ENCODE measurements at places on chromosomes 6 and 20.

GRCh38 chr6:35062676-35063574 lies 78.2 kb downstream of the TCP11 start:
- DNase-seq, result no peak

DNA sequence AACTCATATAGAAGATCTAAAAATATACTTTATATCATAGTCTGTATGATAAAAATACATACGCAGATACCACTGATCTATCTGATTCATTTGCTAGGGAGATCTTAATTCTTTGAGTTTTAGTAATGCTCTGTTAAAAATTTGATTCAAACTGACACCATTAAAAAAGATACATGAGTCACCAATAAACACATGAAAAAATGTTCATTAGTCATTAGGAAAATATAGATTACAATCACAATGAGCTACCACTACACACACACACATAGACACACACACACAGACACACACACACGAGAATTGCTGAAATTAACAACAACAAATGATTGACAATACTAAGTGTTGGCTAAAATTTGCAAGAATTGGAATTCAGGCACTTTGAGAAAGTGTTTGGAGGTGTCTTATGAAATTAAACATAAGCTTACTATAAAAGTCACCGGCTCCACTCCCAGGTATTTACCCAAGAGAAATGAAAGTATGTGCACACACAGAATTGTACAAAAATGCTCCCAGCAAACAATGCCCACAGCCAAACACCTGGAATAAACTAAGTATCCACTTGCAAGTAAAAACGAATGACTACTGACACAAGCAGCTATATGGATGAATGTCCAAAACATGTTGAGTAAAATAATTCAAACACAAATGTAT lies 117.7 kb upstream of the GGTLC1 start:
- DNase-seq, result no peak

- no peak for DNase-seq
Measured at GRCh38 chr6:87698547-87699006, 3.5 kb downstream of the AKIRIN2 start.

DNA sequence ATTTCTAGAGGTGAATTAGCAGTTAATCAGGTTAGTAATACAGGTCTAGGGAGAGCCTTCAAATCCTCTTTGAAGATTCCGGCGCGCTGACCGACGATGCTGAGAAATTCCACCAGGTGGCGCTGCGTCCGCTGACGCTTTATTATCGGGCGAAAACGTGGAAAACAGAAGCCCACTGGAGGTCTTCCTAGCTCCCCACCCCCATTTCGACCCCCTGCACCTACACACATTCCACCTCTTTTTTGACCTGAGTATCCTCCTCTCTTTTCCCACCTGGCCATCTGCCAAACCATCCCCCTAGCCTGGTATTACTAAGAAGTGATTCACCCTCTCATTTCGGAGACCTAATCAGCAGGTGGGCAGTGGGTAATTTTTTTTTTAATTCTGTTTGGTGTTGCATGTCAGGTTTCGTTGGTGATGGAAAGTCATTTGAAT lies 65.4 kb upstream of the RIN2 start:
- peak; percentile 20 for DNase-seq

- no peak for DNase-seq
Measured at GRCh38 chr20:8423482-8423881, 291.4 kb downstream of the PLCB1 start.

GRCh38 chr20:11217326-11218172 lies 543.8 kb upstream of the JAG1 start:
- no peak for DNase-seq

DNA sequence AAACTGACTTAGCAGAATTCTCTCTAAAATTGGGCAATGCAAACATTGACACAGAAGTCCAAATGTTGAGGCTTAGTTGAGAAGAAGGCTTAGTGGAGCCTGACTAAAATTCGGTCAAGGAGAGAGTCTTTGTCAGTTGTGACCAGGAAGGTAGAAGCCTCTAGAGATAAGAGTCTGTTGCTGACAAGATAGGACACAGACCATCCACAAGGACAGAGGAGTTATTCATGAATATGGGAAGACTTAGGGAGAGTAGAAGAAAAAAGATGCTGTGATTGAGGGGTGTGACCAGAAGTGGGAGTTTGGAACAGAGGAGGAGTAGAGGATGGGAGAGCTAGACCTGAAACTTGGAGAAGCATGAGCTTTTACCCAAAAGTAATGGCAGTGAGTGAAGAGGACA lies 7.2 kb upstream of the FAXC start:
- DNase-seq, result no peak

GRCh38 chr6:14876778-14877613 lies 368.9 kb upstream of the JARID2 start:
- no peak for DNase-seq

DNA sequence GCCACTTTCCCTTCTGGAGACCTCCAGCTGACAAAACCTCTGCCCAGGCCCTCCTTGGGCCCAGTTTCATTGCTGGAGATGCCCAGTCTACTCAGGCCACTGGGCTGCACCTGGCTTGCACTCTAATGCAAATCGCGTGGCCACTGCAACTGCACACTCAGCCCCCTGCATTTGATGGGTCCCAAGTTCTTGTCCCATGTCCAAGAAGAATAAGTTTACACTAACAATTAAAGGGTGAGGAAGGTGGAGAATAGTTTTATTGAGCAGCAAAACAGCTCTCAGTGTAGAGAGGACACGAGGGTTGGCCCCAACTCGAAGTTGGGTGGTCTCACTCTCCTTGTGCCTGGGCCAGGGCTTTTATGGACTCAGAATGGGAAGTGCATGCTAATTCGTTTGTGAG lies 31.9 kb upstream of the THEMIS start:
- DNase-seq, result no peak

DNA sequence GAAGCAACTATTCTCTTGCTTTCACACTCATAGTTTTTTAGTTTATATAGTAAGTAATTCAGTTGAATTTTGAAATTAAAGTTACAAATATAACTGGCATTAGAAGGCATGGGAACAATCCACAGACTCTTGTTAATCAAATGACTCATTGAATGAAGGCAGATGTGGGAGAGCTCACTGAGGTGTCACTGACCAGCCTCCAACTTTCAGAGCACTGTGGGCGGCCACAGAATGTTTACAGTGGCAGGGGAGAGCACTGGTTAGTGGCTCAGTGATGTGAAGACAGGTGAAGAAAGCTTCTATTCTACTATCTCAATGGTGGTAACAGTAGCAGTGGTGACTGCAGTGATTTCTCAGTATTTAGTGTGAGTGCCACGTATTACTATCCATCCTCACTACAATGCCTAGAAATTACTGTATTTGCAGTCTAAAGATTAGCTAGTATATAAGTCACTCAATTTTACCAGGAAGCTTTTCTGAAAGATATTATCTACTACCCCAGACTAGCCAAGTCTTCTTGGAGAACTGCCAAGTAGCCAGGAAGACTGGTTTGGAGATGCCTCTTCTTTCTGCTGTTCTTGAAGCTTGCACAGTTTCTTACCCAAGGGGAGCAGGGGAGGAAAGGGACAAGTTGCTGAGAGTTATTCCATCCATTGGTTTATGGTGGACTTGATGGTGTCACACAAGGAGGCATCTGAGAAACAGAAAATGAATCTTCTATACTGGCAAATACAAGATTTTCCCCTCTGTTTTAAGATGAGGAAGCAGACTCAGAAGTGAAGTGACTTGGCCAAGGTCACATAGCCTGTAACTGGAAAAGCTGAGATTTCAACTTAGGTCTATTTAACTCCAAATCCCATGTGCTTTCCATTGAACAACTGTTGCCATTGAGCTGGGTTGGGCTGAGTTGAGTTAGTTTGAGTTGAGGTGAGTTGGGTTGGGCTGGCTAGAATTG lies 231.2 kb downstream of the ANKRD60 start:
- no peak for DNase-seq

DNA sequence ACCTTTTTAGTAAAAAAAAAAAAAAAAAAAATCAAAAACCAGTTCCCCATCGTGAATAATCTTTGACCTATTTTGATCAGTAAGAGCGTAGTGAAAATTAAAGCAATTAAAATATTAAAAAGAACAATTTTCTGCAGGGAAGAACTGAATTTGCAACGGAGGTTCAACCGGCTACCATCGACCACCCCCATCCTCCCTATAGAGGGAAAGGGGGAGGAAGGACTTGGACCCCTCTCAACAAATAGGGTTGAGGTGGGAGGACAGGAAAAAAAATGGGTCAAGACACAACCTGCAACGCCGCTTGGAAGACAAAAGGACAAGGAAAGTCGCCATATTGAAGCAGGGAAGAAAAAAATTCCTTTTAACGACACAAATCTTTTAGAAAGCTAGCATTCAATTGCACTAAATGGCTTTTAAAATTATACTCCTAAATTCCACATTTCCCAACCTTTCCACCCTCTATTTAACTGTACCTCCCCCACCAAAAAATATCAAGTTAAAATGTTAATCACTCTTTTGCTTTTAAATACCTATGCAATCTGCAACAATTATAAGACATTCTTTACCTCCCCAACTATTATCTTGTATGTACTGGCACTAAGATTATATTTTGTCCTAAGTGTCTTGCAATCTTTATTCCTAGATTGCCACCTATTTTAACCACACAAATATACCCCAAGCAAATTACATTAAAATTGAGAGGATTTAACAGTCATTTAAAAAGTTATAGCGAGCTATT lies 1.7 kb downstream of the PPP1R10 start:
- peak; percentile 21 for DNase-seq

GRCh38 chr6:21636876-21637275 lies 43.3 kb downstream of the SOX4 start:
- DNase-seq, result no peak

- DNase-seq, result no peak
Measured at GRCh38 chr20:18019068-18019467, 38.6 kb downstream of the OVOL2 start.

GRCh38 chr6:36625158-36625919 lies 31.2 kb downstream of the SRSF3 start:
- DNase-seq, result no peak

- no peak for DNase-seq
Measured at GRCh38 chr6:53455678-53456077, 89.2 kb downstream of the GCLC start.

DNA sequence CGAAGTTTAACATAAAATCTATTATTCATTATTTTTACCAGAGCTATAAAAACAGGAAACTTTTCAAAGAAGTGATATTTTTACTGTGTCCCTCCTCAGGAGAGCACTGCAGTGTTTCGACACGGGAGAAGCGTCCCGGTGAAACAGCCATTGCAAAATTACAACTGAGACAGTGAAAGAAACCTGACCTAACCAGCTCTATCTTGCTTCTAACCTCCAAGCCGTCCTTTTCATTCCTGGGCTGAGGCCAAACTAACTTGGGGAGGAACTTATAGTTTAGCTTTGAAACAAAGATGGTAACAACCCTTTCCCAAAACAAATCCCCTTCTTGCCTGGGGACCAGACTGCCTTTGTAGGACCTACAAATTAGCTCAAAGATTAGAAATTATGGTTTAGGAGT lies 79.2 kb downstream of the WDR27 start:
- DNase-seq, result no peak

- no peak for DNase-seq
Measured at GRCh38 chr6:570825-571224, 86.1 kb downstream of the HUS1B start.

GRCh38 chr20:9344083-9344920 lies 170.1 kb upstream of the LAMP5 start:
- DNase-seq, result no peak

- DNase-seq, result no peak
Measured at GRCh38 chr20:23165964-23166363, 79.8 kb upstream of the CD93 start.

GRCh38 chr20:49872056-49872455 lies 43.3 kb downstream of the SPATA2 start:
- DNase-seq, result no peak

DNA sequence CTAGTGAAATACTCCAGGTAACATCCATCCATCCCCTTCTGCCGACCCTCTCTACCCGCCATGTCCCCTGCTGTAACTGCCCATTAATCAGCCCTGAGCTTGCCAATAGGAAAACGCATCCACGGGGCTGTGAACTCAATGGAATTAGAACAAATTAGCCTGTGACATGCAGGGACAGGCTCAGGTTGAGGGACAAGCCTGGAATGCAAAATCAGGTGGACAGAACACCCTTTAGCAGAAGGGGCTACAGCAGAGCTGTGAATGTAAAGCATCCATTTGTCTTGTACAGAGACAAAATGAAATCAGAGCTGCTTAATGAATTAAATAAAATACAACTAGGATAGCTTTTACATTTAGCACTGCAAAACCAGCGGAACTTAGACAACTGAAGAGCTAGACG lies 187.3 kb upstream of the SASH1 start:
- no peak for DNase-seq

- no peak for DNase-seq
Measured at GRCh38 chr6:118712969-118713368, 61.6 kb upstream of the CEP85L start.

GRCh38 chr6:46262928-46263706 lies 92.3 kb upstream of the ENPP5 start:
- DNase-seq, result no peak

DNA sequence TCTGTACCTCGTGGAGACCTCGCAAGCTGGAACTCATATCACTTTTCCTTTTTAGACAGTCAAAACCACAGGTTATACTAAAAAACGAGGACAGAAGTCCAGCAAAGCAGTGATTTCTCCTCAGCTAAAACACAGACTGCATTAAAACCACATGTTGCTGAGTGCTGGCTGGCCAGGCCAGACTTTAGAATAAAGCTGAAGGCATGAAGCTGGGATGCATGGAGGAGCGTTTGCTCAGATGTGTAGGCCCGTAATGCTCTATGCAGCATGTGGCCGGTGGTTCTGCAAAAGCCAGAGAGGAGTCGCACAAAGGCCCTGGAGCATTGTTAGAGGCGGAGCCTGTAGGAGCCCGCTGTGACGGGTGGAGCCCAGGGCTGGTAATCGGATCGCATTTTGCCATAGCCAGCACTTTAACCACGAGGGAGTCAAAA lies 83.6 kb downstream of the SMOC2 start:
- DNase-seq, result no peak

GRCh38 chr20:8534368-8535160 lies 402.5 kb downstream of the PLCB1 start:
- no peak for DNase-seq

DNA sequence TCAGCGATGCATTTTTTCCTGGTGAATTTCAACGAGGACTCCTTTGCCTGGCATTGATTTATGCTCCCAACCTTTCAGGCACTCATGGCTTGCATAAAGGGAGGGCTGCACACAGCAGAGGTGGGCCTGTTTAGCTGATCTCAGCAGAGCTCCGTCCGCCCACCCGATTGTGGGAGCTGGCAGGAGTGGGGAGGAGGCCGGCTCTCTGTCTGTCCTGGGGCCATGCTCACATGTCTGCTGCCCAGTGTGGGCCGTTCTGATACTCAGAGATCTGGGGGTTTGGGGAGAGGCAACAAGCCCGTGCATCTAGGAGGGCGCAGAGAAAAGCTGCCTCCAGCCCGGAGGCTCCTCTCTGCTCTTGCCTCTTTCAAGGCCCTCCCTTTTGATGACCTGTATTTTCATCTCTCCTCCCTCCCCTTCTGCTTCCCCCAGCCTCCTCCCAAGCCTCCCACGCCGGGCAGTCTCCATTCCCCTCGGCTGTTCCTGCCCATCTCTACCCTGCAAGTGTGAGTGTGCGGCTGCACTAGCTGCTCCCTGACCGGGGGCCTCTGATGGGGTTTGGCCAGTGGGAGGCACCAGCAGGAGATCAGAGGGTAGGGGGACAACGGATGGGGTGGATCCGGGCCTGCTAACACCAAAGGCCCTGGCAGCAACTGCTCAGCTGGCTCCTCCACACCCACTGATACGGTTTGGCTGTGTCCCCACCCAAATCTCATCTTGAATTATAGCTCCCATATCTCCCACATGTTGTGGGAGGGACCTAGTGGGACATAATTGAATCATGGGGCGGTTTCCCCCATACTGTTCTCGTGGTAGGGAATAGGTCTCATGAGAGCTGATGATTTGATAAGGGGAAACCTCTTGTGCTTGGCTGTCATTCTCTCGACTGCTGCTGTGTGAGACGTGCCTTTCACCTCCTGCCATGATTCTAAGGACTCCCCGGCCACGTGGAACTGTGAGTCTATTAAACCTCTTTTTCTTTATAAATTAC lies 39.6 kb upstream of the MLN start:
- no peak for DNase-seq
